ENCODE measurements at places on chromosomes 2 and 18.

DNA sequence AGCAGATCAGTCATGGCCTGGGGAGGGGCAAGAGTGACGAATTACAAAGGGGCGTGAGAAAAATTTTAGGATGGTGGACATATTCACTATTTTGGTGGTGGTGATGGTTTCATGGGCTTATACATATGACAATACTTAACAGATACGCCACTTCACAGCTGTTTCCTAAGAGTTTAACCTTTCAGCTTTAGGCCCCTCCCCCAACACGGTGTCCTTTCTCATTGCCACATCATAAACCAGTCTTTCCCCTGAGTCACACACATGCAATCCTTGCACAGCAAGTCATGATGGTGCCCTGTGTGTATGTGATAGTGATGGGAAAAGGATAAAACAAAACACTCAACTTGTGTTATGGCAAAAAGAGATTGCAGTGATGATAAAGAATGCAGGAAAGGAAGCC lies 47.6 kb upstream of the IL1R1 start:
- DNase-seq, result no peak

DNA sequence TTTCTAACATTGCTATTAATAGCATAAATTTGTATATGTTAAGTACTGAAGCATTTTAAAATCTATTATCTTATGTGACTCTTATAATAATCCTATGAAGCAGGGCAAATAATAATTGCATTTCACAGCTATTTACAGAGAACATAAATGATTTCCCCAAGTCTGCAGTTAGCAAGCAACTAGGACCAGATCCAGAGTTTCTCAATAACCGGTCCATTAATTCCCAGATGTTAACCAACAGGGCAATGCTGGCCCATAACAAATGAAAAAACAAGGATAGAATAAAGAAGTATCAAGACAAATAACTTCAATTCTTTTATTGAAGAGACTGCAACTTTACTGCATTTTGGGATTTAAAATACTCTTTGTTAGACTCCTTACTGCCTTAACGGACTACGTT lies 91.7 kb upstream of the SPTBN1 start:
- no peak for DNase-seq

GRCh38 chr18:54386043-54386442 lies 28.3 kb downstream of the C18orf54 start:
- DNase-seq, result no peak

DNA sequence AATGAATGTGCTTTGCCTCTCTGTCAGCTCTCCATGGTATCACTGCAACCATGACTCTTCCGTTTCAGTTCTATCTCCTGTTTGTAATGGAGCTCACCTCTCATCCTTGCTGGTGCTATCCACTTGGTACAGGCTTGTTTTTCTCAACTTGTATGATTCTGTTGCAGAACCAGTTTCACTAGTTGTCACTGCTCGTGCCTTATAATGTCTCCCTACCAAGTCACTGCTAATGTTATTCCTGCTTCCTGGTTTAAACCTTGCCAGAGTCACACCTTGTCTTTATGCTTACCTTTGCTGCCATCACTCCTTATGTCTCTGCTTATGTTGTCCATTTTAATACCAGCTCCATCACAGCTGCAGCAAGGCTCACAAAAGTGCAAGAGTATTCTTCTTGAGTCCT lies 1191.0 kb upstream of the LRRTM1 start:
- DNase-seq, result no peak

- DNase-seq, result no peak
These were observed 8.6 kb upstream of the COBLL1 start for GRCh38 chr2:164850235-164850634.

- DNase-seq, result no peak
These were observed 160.9 kb downstream of the MYT1L start for GRCh38 chr2:2170189-2170588.

- DNase-seq, result no peak
These were observed 109.3 kb upstream of the MYCN start for GRCh38 chr2:15830937-15831549.

GRCh38 chr2:119708241-119708640 lies 29.2 kb downstream of the TMEM177 start:
- no peak for DNase-seq

All from central memory CD4-positive, alpha-beta T cell (primary cell).